ENCODE measurements at places on chromosomes 7 and 10.

DNA sequence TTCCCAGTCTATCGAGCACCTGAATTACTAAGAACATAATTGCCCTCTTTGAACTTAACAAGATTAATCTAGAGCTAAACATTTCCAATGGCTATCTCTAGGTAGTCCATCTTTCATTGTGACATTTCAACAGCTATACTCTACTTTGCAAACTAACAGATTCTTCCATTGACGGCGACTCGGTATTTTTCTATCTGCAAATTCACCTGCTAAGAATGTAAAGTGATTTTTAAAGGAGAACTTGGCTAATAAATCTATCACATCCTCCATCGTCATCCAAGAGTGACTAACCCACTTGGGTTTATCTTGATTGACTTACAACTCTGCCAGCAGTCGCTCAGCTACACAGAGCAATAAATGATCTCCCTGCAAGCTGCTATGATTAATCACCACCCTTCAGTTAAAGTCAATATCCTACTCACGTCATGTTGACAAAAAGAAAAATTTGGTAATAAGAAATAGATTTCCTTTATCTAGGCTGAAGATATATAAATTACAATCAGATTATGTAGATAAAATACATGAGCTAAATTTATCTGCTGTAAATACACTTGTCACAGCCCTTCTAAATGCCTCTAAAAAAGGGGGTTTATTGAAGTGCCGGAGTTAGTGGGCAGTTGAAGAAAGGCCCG lies 99.5 kb downstream of the SFMBT2 start:
- DNase-seq, result no peak

GRCh38 chr10:126749015-126749655 lies 78.6 kb upstream of the C10orf90 start:
- peak; percentile 50 for DNase-seq

DNA sequence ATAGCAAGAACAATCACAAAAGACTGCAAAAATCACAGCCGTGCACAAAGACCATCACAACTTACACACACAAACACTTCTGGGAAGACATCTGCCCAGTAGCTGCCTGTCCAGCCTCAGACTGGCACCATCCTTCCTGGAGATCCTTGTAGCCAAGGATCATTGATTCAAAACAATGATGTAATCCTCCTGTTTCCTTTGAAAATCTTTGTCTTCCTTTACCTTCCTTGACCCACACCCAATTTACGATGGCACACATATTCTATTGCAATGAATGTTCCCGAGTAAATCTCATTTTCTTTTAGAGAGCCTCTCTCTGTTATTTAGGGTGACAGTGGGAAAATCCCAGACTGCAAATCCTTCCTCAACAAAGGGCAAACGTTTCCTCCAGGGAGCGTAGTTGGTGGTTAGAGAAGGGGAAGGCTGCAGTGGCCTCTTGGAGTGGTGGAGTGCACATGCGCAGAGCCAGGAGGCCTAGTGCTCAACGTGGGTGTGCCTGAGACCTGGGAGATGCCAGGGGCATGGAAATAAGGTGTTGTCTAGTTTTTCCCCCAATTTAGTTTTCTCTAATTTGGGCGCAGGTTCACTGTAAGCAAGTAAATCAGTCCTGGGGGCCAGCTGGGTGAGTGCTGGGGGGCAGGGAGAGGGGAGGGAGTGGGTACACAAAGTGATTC lies 3.1 kb upstream of the INPP5A start:
- DNase-seq, result no peak

GRCh38 chr10:92891885-92892690 lies 43.8 kb downstream of the EXOC6 start:
- no peak for DNase-seq

GRCh38 chr7:51349820-51350545 lies 33.4 kb upstream of the COBL start:
- DNase-seq, result peak; percentile 26

DNA sequence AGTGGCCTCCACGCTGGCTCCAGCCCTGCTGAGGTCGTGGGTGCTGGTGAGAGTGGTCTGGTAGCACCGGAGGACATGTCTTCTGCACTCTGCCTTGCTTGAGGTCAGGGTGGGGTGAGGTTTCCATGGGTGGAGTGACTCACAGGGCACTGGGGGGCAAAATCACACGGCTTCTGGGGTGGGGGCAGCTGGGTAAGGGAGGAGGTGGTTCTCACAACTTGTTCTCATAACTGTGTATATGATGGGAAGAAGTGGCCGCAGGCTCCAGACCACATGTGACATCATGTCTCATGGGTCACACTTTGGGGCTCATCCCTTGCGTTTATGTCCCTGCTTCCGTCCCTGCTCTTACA lies 884 bp upstream of the PRF1 start:
- DNase-seq, result no peak

GRCh38 chr10:20956843-20957242 lies 59.7 kb upstream of the NEBL start:
- no peak for DNase-seq

- DNase-seq, result no peak
Measured at GRCh38 chr7:1940402-1940786, 270.3 kb downstream of the ELFN1 start.

DNA sequence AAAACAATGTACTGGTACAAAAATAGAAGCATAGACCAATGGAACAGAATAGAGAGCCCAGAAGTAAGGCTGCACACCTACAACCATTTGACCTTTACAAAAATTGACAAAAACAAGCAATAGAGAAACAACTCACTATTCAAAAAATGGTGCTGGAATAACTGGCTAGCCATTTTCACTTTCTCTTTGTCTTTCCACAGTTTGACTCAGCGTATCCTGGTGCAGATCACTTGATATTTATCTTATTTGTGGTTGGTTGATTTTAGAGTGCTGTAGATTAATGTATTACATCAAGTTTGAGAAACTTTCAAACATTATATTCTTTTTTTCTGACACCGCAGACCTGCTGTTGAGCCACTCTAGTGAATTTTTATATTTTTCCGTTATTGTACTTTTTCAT lies 381.4 kb downstream of the DGKB start:
- no peak for DNase-seq

- DNase-seq, result no peak
Measured at GRCh38 chr7:143485094-143485493, 7.4 kb downstream of the TAS2R41 start.

DNA sequence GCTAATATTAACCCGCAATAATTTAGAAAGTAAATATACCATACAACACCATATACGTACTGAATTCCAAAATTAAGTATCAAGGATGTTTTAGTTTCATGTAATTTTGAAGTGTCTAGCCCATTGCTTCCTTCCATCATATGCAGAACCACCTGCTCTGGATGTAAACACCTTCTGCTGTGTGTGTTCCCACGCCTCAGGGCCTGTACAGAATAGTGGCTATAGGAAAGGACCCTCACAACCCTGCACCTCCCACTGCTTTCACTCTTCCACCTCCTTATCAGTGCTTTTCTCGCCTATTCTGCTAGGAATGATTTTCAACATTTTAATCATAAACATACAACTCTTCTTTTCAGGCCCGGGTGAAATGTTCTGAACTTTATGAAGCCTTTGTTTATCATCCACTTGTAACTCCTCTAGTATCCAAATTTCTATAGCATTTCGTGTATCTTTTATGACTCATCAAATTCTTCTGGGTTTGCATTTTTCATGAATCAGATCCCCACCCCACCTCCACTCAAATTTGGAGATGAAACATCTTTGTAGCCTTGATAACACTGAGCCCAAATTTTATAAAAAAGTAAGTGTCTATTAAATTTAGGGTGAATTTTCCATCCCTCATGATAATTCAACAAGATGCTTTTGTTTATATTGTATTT lies 1106.8 kb upstream of the C7orf33 start:
- no peak for DNase-seq

GRCh38 chr10:131219584-131219886 lies 92.0 kb downstream of the TCERG1L start:
- no peak for DNase-seq

DNA sequence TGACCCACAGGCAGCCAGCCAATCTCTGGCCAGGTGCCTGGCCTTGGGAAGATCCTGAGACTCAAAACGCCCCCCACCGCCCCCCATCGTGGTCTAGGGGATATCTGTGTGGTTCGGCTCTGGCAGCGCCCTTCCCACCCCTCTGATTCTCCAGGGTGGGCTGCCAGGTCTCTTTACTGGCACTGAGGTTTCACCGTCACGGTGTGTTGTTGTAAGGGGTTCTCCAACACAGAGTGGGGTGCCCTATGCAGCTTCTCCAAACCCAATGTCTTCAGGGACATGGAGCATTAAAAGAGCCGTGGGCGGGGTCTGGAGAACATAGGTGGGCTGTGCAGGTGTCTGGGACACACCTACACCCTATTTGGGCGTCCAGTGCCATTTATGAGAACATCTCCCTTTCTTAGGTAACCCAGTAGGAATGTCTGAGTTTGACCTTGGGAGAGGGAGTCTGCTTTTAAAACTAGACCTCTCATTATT lies 1.5 kb downstream of the MAFK start:
- DNase-seq, result no peak

GRCh38 chr7:40439686-40440085 lies 304.9 kb downstream of the SUGCT start:
- no peak for DNase-seq

GRCh38 chr7:111647881-111648280 lies 85.6 kb upstream of the IMMP2L start:
- no peak for DNase-seq

DNA sequence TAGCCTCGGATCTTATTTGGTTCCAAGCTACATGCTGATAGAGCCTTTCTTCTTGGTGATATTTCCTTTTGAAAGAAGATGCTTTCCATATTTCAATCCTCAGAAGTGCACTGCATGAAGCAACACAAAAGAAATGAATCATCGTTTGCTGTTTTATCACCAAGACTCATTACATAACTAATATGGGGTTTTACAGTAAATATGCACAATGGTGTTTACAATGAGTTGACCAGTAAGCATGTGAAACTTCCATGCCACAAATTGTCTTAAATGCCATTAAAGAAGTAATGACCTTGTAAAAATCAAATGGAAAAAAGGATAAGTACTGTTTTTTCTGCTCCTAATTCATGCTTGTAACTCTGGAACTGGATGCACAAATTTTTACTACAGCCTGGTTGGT lies 1017.0 kb upstream of the GHITM start:
- DNase-seq, result no peak
